ENCODE measurements at places on chromosomes 3 and 15.

DNA sequence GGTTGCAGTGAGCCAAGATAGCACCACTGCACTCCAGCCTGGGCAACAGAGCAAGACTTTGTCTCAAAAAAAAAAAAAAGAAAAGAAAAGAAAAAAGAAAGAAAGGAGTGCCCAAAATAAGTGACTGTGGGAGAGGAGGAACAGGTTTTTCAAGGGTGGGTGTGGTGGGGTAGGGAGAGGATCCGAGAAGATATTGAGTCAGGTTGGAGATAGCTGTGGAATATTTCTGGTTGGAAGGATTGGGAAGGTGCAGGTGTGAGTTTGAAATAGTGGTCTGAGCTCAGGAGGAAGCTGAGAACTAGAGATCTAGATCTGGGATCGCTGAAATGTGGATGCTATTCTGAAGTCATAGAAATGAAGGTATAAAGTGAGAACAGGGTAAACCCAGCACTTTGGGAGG, 7.8 kb downstream of the SCAMP2 start:
- no peak for DNase-seq

GRCh38 chr3:135329479-135329878, 534.4 kb downstream of the EPHB1 start:
- DNase-seq, result no peak

DNA sequence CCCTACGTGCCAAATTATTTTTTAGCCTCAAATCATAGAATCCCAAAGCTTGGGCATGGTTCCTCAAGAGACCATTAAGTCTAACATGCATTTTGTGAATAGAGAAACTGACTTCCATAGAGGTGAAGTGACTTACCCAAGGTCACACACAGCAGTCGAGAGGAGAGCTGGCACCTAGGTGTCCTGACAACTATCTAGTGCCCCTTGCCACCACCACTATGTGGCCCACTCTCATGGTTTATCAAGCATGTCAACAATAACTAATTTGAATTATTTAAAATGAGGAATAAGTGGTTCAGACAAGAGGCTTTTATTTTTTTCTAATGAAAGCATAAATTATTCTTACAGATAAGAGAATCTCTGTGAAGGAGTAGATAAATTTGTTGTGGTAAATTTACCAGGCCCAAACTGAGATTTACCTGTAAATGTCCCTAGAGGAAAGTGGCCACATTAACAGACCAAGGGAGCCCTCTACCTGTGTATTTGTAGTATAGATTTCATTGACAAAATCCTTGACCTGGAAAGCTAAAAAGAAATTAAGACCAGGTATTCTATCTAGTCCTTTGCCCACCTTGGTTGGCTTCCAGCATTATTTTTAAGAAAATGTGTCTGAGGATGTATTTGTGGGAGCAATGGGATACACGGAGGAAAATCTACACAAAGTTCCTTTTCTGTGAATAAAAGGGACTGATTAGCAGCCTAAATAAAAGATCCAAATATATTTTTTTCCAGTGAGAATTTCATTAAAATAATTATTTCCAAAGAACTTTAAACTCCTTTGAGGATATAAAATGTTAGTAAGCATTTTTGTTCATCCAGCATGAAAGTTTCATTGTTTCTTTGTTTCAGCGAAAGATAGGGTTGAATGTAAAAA, 49.1 kb downstream of the IQCH start:
- DNase-seq, result no peak

DNA sequence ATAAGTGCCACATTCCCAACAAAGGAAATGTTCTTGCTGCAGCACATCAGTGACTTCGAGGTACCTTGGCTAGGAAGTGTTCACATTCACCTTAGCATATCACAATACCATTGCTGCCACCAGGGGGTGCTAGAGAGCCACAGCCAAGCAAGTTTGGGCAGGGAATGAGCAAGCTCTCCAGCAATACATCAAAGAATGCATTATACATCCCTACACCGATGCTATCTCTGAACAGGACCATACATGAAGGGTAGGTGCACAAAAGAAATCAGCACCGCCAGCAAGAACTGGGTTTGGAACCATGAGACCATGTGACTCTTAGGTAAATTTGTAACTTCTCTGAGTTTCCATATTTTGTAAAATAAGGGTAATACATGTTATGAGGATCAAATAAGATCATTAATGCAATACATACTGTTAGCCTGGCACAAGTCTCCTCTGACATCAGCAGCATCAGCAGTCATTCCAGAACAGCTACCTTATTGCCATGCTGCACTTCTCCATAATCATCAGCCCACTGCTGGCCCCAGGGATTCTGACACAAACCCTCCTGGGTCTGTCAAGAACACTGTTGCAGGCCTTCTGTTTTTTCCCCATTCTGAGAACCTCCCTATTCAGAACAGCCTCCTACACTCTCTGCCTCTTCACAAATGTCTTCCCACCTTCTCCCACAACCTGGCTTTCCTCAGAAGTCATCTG, 37.5 kb downstream of the RYK start:
- peak; percentile 74 for DNase-seq

DNA sequence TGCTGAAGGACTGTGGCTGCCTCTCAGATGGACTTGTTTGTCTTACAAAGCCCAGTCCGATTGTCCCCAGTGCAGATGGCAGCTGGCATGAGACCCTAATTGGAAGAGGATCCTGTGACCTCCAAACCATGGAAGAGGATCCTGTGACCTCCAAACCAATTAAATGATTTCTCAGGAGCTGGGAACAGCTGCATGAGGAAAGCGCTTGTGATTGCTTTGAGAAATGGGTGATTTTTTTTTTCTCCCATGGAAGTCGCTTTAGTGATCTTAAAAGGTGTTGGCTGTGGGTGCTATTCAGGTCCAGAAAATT, 68.4 kb upstream of the LARS2 start:
- no peak for DNase-seq

GRCh38 chr15:80123034-80123433, 29.8 kb upstream of the FAH start:
- no peak for DNase-seq

- no peak for DNase-seq
Observed at GRCh38 chr3:36941162-36941561, 3.7 kb downstream of the TRANK1 start.

GRCh38 chr3:196640297-196641018, 964 bp downstream of the NRROS start:
- DNase-seq, result no peak

DNA sequence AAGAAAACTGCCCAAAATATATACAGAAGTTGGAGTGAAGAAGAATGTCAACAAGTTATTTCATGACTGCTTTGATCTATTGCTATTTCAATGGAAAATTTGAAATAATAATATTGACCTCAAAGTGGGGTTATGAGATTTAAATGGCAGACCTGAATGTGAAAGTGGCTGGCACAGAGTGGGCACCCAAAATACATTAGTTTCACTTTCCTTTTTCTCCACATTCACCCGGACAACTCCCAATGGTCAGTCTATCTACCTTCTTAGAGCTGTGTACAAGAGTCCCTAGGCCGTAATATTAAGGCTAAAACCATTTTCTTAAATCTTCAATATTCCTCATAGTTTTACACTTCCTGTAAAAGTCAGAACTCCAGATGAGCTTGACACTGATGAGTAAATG, 61.6 kb upstream of the ETV5 start:
- no peak for DNase-seq

DNA sequence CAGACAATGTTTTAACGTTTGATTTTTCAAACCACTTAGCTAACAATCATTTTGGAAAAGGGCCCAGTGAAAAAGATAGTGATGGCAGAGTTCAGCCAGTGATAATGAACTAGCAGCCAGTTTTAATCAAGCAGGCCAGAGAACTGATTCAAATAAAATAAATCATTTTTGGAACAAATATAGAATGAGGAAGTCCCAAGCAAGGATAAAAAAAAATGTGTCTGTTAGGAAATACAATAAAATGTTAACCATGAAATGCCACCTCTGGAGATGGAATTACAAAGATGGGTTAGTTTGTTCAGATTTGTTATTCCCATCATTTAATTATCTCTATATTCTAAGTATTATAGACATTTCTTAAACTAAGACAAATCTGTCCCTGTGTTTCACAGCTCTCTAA, 1.1 kb downstream of the HERC1 start:
- no peak for DNase-seq

DNA sequence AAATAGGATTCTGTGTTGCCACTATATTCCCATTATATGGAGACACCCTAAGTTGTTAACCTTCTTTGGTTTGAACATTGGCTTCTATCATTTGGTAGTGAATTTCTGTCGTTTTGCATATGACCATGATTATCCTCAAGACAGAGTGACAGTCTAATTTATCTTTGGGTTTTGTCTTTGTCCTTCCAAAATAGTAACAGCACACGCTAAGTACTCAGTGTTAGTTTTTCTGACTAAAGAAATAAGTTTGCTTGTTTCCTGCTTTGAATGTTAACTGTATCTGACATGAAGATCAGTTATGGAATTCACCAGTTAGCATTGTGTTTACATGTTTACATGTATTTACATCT, 352.5 kb upstream of the GRM7 start:
- no peak for DNase-seq

DNA sequence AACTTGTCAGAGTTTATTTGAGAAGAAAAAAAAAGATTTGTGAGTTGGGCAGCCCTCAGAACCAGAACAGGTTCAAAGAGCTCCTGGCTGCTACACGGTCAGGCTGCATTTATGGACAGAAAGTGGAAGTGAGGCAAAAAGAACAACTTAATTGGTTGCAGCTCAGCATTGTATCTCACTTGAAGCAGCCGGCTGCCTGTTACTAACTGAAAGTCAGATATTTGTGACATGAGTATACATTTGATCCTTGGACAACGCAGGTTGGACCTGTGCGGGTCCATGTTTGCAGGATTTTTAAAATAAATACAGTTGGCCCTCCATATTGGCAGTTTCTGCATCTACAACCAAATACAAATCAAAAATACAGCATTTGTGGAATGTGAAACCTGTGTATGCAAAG, 7.5 kb upstream of the ALDH1L1 start:
- DNase-seq, result no peak

- no peak for DNase-seq
Observed at GRCh38 chr3:189301479-189301878, 129.7 kb downstream of the TPRG1 start.

DNA sequence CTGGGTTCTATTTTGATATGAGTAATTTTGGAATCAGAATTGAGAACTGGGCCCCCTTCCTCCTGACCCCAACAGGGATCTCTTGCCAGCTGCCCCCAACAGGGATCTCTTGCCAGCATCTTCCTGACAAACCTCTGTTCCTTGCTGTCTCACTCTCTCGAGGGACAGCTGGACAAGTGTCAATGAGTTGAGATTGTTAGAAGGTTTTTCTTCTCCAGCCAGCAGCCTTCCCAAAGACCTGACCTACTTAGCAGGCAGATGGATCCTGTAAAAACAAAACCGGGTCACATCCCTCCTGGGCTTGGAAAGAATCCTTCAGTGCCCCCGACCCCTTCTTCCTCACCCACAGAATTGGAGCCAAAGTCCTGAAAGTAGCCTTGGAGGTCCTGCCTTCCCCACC, 21.6 kb downstream of the LIMD1 start:
- DNase-seq, result no peak

- no peak for DNase-seq
Observed at GRCh38 chr3:16137044-16137443, 37.4 kb upstream of the GALNT15 start.

DNA sequence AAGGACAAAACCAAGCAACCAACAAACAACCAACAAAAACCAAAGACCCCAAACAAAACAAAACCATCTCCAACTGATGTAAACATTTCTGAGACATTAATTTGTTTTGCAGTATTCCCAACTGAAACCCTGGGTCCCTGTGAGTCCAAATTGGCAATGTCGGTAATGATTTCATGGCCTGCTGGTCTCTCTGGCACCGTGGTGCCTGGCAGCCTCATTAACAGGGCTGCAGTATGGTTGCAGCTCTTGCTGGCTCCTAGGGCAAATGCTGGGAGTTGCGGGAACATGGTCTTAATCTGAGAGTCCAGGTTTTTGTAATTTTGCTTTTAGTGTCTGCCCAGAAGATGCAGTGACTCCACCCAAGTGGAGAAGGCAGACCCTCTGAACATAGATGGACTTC, 128.3 kb downstream of the SV2B start:
- no peak for DNase-seq

DNA sequence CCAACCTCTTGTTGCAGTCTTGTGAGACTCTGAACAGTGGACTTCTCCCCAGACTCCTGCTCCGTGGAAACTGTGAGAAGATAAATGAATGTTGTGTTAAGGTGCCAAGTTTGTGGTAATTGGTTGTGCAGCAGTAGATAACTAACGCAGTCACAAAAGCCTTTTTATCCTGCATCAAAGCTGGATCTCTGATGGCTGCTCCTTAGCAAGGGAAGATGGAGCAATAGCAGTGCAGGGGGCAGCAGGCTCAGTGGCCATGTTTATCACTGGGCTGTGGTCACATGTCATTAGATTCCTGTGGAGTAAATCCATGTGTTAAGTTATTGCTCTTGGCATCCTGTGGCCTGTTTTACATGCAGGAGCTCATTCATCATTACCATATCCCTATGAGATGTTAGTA, 13.5 kb downstream of the CMTM7 start:
- DNase-seq, result no peak

DNA sequence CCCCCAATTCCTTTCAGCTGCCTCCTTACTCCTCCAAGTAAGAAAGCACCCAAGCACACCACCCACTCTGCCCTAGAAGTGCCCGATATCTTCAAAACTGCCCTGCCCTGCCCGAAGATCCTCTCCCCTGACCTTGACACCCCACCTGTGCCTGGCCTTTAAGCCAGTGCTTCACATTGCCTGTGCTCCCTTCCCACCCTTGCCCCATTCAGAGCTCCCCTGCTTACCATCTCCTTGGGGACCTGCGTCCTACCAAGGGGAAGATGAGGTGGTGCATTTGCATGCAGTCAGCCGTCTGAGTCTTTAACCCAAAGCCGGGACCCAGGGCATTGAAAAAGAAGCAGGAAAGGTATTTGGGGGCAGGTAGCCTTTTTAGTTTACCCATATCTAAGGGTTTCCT, 73.5 kb upstream of the SLCO3A1 start:
- DNase-seq, result no peak

DNA sequence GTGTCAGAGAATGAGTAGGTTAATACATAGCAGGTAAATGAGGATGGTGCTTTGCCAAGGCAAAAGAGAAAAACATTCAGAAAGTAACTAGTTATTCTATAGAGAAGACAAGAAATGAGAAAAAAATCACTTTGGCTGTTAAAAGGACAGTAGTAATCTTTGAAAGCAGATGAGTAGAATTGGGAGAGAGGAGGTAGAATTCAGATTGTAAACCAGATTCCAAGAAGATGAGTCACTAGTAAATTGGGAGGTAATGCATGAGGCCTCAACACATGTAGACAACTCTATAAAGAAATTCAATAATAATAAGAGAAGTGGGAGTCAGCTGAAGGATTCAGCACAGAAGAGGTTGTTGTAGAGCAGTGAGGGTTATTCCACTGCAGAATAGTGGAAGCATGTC, 81.4 kb downstream of the MBNL1 start:
- DNase-seq, result no peak

GRCh38 chr3:85594676-85595075, 635.9 kb downstream of the CADM2 start:
- no peak for DNase-seq

- DNase-seq, result no peak
Observed at GRCh38 chr3:155326901-155327300, 33.4 kb upstream of the STRIT1 start.

- no peak for DNase-seq
Observed at GRCh38 chr15:51172193-51172592, 77.5 kb upstream of the TNFAIP8L3 start.

GRCh38 chr3:196645897-196646665, 6.6 kb downstream of the NRROS start:
- no peak for DNase-seq
